ENCODE measurements at places on chromosomes 3 and 15.

DNA sequence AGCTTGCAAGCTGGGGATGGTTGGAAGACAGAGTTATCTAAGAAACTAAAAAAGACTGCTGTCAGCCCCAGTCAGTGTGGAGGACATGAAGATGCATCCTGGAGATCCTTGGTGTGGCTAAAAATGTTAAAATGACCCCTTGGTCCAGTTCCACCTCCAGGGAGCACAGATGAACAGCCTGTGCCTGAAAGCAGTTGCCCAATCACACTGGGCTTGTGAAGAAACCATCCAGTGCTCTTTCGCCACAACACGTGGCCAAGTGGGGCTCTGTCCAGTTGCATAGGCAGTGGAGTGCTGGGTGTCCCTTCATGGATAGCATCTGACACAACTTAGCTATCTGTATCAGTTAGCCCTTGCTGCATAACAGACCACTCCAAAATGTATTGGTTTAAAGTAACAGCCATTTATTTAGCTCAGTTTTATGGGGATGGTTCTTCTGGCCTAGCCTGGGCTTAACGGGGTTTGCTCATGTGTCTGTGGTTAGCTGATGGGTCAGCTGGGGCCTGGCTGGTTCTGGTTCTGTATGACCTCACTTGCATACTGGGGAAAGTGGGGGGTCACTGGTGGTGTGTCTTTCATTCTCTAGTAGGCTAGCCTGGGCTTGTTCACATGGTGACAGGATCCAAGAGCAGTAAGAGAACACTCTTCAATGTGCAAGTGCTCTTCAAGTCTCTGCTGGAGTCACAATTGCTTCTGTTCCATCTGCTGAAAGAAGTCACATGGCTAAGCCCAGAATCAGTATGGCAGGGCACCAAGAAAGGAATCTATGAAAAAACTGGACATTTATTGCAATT, 226.2 kb downstream of the PDCD6IP start:
- H3K36me3 ChIP-seq: no peaks in the 10 kb centered on the region
- no peaks in the 10 kb centered on the region for H3K4me1 ChIP-seq
- H3K27ac ChIP-seq: no peak overlapping the region
- H3K27me3 ChIP-seq: no peaks in the 10 kb centered on the region
- DNase-seq: no peak

GRCh38 chr3:150611666-150612065, 8.5 kb downstream of the SELENOT start:
- no peak for DNase-seq
- peaks cover 4% of the 10 kb centered on the region for H3K36me3 ChIP-seq
- no peak overlapping the region for H3K27ac ChIP-seq

GRCh38 chr3:134869153-134869726, 74.2 kb downstream of the EPHB1 start:
- DNase-seq: no peak
- no peaks in the 10 kb centered on the region for H3K36me3 ChIP-seq
- no peaks in the 10 kb centered on the region for H3K27me3 ChIP-seq
- no peaks in the 10 kb centered on the region for H3K4me1 ChIP-seq
- no peak overlapping the region for H3K27ac ChIP-seq
- no peak overlapping the region for H3K4me3 ChIP-seq

DNA sequence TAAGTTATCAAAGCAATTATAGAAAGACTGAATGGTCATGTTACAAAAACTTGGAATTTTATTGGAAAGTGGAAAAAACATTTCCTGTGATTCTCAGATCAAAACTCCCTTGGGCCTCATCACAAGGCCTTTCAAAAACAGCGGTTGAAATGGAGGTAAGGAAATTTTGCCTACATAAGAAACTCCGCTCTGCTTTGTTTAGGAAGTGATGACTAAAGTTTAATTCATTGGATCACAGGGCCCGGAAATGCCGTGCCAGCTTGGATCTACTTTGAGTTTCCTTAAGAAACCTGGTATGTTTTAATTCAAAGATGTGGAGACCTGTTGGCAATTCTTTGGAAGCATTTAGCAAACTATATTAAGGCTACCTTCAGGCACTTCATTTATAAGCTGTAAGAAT, 143.9 kb upstream of the MME start:
- no peak overlapping the region for H3K27ac ChIP-seq
- no peaks in the 10 kb centered on the region for H3K4me1 ChIP-seq
- H3K27me3 ChIP-seq: no peaks in the 10 kb centered on the region
- DNase-seq: no peak
